ENCODE measurements at places on chromosomes 1 and 21.

- no peak for DNase-seq
Measured at GRCh38 chr1:200359610-200360163, 50.1 kb downstream of the ZNF281 start.

GRCh38 chr1:61213245-61214011, 131.1 kb downstream of the NFIA start:
- DNase-seq, result no peak

GRCh38 chr1:14499312-14500040, 99.0 kb upstream of the KAZN start:
- no peak for DNase-seq

DNA sequence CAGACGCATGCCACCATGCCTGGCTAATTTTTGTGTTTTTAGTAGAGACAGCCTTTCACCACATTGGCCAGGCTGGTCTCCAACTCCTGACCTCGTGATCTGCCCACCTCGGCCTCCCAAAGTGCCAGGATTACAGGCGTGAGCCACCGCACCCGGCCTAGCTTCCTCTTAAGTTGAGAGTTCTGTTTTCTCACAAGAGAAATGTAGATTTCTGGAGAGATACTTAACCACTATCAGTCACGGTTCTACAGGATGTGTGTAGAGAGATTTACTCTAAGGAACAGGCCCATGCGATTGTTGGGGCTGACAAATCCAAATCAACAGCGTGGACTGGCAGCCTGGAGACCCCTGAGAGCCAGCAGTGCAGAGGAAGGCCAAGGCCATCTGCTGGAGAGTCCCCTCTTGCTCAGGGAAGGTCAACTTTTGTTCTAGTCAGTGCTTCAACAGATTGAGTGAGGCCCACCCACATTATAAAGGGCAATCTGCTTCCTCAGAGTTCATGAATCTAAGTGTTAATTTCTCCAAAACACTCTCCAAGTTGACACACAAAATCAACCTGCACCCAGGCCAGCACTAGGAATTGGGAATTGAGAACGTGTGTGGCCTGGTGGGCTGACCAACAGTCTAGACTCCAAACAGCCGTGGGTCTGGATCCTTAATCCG, 38.7 kb downstream of the CHAF1B start:
- DNase-seq, result no peak

GRCh38 chr1:24315391-24315790, 3.8 kb upstream of the GRHL3 start:
- no peak for DNase-seq

GRCh38 chr1:168032029-168032428, 95.2 kb upstream of the MPC2 start:
- no peak for DNase-seq

GRCh38 chr1:31624309-31624708, 6.8 kb downstream of the HCRTR1 start:
- DNase-seq, result no peak

- no peak for DNase-seq
Measured at GRCh38 chr1:107414550-107414949, 273.7 kb downstream of the NTNG1 start.

DNA sequence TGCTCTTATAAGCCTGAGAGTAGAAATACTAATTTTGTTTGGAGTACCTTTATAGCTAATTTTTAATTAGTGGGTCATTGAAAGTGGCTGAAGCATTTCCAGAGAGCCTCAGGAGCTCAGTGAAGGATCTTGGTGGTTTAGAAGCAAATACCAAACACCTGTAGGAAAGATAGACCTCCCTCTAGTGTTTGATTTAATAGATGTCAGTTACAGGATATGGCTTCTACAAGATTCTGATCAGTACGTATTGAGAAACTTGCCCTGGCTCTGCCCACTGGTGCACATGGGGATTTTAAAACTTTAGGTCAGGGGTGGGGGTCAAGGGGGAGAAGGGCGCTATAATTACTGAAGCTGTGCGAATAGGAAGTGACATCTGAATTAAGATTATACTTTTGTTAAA, 122.2 kb downstream of the POU2F1 start:
- DNase-seq, result no peak

DNA sequence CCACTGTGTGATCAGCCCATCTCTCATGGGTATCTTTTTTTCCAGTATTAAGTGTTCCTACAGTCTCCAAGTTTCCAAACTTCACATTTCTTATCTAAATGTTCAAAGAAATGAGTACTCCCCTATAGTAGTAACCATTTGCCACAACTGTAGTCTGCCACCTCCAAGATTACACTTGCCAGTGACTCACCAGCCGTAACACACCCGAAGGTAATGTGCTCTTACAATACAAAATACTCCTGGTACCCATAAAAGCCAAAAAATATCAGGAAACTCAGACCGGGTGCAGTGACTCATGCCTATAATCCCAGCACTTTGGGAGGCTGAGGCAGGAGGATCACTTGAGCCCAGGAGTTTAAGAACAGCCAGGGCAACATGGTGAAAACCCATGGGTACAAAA, 20.5 kb upstream of the ZNF496 start:
- no peak for DNase-seq

- DNase-seq, result no peak
Measured at GRCh38 chr1:229169399-229169798, 101.5 kb upstream of the RAB4A start.

GRCh38 chr1:209485167-209485566, 98.3 kb upstream of the CAMK1G start:
- DNase-seq, result no peak

GRCh38 chr1:211775170-211775569, 55.4 kb downstream of the LPGAT1 start:
- DNase-seq, result no peak

GRCh38 chr21:14591882-14592281, 45.8 kb upstream of the SAMSN1 start:
- no peak for DNase-seq

- no peak for DNase-seq
Measured at GRCh38 chr1:226223157-226223785, at the start of gene MIXL1. Gene MIXL1, plus strand, starts transcription at chr1:226223664. Its CDS starts 18 bp downstream, at chr1:226223682.

DNA sequence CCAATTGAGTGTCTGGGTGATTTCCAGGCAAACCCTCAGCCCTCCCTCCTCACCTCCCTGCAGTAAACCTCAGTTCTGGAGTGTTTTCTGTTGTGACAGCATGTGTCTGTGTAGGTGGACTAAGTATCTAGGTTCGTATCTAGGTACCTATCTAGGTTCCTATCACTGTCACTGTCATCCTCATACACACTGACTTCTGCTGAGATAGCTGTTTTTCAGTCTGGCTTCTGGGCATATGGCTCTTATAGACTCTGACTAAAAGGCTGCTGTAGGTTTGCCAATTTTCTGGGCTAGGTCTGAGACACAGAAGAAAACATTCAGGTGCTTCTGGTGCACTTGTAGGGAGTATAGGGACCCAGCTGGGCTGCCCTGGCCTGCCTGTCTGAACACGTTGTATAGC, 8.1 kb upstream of the TRIM67 start:
- DNase-seq, result no peak

- peak; percentile 72 for DNase-seq
Measured at GRCh38 chr1:154386643-154387352, 18.3 kb upstream of the IL6R start.

DNA sequence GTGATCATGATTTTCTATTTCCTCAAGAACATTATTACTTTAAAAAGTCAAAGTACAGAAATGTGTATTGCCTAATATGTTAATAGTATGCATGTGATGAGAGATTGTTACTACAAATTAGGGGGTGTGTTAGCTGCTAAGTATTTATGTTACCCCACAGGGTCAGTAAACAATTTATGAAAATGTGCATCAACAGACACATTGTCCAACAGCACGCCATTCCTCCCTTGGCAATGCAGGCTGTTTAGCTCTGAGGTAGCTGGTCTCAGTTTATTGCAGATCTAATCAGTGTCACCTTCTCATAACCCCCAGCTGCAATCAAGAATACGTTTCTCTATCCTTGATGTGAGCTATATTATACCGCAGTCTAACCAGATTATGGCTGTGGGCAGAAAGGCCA, 99.4 kb downstream of the TNR start:
- DNase-seq, result no peak

GRCh38 chr1:17935230-17935629, 172.4 kb upstream of the IGSF21 start:
- DNase-seq, result no peak

- DNase-seq, result no peak
Measured at GRCh38 chr1:193125369-193125768, 3.5 kb downstream of the CDC73 start.

- DNase-seq, result no peak
Measured at GRCh38 chr1:30911059-30911954, 2.7 kb upstream of the SDC3 start.

DNA sequence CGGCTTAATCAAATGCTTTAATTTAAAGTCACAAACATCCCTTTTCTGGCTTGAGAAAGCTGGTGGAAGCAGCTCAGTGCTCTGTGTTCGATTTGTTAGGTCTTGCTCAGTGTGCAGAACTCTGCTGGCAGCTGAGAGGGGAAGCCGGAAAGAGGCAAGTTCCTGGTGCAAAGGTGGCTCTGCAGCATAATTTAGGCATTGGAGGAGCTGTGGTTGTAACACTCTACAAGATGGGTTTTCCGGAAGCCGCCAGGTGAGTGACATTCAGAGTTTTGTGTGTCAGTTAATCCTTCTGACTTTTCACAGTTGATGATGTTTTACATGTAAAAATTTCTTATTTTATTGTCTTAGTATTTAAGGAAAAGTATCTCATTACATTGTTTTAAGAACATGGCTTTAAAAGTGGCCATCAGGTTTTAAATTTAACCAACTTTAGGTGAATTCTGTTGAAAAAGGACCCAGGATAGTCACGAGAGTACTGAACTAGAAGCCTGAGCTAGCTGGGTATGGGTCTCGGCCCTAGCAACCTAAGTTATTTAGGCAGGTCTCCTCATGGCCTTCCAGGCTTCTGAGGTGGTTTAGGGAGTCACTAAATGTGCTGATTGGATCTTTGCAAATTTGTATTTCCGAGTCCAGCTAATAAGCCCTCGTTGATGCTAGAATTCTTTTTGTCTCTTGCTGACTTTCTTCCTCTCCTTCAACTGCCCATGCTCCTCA, 47.1 kb upstream of the PODN start:
- peak; percentile 54 for DNase-seq

- no peak for DNase-seq
Measured at GRCh38 chr1:167631936-167632614, 2.0 kb downstream of the RCSD1 start.

GRCh38 chr21:25994758-25995163, 175.8 kb downstream of the APP start:
- no peak for DNase-seq

DNA sequence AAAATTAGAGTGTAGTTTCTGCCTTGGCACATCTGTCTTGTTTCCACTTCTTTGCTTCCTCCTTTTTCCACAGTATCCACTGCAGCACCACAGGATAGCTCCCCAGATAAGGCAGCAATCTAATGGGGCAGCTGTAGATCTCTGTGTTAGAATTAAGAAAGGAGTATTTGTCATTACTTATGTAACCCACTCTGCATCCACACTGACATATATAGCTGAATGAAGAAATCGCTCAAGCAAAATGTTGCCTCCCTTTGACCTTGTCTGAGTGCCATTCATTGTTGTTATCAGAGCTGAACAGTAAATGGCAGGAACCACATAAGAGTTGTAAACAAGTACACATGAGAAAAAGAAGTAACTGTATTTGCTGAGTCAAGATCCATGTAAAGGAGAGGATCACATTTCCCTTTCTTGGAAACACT, 45.9 kb upstream of the DPH5 start:
- DNase-seq, result no peak

- DNase-seq, result no peak
Measured at GRCh38 chr1:246591047-246591446, 24.8 kb downstream of the CNST start.

GRCh38 chr1:230458509-230458908, 32.4 kb upstream of the PGBD5 start:
- no peak for DNase-seq

DNA sequence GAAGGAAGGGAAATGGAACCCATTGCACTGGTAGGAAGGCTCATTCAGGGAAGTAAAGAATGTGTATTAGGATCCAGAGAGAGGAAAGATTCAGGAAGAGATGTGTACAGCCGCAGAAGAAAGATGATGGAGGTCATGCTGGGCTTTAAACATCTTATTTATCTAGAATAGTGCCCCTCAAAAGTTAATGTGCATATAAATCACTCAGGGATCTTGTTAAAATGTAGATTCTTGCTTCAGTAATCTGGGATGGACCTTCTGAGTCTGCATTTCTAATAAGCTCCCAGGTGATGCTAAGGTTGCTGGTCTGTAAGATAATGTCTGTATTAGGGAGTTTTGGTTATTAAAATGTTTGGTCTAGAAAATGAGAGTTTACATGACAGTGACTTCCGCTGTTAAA, 46.3 kb downstream of the ADGRL2 start:
- DNase-seq, result no peak

- no peak for DNase-seq
Measured at GRCh38 chr1:152392909-152393308, 21.2 kb downstream of the CRNN start.

DNA sequence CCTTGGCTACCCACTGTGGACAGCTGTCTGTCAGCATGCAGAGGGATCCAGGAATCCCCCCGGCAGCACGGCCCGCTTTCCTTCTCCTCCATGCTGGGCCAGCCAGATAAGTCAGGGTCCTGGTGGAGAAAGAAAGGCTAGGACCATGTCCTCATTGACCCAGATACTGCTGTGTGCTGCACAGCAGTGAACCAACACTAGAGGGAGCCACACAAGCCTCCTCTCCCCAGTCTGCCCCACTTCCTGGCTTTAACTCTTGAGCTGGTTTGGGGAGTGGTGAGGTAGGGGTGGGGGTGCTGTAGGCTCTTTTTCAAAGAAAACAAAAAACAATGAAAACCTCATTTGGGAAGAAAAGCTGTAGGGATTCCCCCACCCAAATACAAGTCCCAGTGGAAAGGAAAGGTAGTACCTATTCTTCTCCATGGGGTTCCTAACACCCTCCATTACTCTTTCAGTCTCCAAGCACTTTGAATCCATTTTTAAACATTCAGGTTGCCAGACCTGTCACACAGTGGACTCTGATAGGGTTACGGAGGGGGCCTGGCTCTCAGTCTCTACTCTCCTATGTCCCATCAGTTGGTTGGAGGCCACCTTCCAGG, 84.9 kb upstream of the CD1D start:
- no peak for DNase-seq

- no peak for DNase-seq
Measured at GRCh38 chr1:163444665-163445064, 122.9 kb downstream of the NUF2 start.

All from stimulated activated CD8-positive, alpha-beta memory T cell treated with anti-CD3 and anti-CD28 coated beads, Interleukin-15, amount 100 ng/mL, for 4 hours (primary cell).